ENCODE measurements at places on chromosomes 12 and 14.

DNA sequence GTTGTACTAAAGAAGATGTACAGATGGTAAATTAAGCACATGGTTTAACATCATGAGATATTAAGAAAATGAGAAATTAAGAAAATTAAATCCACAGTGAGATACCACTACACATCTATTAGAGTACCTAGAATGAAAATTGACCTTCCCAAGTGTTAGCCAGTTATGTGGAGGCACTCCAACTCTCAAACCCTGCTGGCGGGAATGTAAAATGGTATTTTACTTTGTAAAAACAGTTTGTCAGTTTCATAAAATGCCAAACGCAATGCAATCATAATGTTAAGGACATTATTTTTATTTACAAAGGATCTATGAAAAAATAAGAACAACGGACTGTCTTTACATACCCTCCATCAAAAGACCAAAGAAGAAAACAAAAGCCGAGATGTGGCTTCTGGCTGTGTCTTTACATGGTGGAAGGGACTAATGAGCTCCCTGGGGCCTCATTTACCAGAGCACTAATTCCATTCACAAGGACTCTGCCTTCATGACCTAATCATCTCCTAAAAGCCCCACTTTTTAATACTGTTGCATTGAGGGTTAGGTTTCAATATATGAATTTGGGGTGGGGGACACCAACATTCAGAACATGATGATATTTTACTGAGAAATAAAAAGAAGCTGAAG is 1178.7 kb downstream of the AACS start:
- DNase-seq = no peak

GRCh38 chr14:76575108-76575507 is 186.2 kb upstream of the VASH1 start:
- DNase-seq = no peak

DNA sequence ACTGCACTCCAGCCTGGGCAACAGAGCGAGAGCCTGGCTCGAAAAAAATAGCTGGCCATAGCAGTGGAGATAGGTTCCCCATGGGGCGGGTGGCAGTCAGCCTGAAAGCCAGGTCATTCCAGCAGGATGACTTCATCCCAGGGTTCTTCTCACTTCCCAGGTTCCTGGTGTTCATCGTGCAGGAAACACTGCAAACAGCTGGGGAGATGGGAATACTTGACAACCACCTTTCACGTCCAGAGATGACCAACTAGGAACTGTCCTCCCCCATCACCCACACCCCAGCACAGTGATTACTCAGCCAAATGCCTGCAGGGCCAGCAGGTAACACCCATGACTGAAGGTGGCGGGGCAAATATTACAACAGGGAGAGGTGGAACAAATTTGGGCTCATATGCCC is 1.7 kb downstream of the VSIG10 start:
- DNase-seq = no peak

DNA sequence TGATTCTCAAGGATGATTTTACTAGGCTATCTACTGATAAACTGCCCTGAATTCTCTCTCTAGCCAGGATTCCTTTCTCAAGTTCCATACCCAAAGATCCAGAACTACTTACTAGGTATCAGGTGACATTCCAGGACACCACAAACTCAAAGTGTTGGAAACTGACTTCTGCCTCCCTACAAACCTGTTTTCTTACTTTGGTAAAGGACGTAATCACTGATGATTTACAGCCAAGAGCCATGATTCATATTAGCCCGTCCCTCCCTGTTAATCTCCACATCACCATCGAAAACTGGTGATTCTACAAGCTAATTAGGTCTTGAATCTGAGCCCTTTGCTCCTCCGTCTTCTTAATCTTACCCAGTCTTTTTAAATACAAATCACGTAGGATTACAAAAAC is 1.0 kb upstream of the ATG14 start:
- DNase-seq = no peak

GRCh38 chr14:100410056-100410565 is 87.0 kb downstream of the SLC25A47 start:
- no peak for DNase-seq

DNA sequence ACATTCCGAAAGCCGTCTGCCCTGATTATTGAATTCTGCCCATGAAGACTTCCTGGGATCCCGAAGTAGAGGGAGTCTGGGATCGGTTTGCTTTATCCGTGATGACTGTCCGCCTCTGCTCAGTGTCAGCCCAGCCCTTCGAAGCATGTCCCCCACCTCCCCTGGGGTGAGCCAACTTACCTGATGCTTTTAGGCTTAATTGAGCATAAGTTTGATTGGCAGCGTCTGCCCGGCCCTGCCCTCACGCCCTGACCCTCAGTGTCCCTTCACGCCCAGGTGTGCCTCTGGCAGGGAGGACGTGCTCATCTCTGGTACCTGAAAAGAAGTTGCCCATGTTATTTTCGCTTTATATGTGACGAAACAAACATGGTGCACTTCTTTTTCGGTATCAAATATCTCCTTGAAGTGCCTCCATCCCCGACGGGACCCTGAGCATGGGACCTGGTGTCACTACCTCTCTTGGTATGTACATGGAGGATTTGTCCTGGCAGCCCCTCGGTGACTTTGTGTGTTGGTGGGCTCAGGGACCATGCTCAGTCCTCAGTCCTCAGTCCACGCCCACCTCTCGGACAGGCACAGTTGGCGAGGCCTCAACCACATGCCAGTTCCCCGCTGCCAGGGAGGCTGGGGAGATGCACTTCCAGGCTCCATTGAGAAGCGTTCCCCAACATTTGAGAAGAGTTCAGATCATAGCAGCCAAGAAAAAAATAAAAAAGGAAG is 130.1 kb upstream of the RTL1 start:
- DNase-seq = no peak

DNA sequence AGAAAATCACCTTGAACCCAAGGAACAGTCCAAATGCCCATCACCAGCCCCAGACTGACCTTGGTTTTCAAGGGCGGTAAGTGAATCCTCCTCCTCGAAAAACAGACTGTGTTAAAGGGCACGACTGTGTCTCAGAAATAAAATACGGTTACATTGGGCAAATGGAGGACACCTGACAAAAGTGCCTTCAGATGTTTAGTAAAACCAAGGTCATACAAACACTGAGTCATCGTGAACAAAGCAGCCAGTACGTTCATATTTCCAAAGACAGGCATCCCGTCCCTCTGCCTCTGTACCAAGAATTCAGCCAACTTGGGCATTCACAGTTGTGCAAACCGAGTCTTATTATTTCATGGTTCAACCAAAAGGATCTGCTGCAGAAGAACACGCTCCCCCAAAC is 25.9 kb downstream of the FOXN3 start:
- no peak for DNase-seq

DNA sequence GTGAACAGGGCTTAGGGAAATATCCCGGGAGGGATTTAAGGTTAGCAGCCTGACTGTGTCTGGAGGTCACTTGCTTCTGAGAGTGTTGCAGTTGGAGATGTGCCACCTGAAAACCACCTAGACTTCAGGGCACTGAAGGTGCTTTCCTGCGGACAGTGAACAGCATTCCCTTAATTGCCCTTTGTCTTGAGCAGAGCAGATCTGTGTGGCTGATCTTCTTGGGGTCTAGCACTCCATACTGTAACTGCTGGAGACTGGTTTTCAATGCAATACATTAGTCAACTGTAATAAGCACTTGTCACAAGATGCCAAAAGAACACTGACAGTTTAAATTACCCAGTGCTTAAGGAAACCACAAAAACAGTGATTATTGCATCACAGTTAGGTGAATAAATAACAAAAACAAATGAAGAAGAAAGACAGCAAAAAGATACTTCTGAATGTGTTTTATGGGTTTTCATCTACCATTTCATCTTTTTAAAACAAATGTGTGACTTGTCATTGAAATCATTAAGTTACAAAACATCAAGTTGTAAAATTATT is 111.8 kb downstream of the PRIMA1 start:
- DNase-seq = no peak

DNA sequence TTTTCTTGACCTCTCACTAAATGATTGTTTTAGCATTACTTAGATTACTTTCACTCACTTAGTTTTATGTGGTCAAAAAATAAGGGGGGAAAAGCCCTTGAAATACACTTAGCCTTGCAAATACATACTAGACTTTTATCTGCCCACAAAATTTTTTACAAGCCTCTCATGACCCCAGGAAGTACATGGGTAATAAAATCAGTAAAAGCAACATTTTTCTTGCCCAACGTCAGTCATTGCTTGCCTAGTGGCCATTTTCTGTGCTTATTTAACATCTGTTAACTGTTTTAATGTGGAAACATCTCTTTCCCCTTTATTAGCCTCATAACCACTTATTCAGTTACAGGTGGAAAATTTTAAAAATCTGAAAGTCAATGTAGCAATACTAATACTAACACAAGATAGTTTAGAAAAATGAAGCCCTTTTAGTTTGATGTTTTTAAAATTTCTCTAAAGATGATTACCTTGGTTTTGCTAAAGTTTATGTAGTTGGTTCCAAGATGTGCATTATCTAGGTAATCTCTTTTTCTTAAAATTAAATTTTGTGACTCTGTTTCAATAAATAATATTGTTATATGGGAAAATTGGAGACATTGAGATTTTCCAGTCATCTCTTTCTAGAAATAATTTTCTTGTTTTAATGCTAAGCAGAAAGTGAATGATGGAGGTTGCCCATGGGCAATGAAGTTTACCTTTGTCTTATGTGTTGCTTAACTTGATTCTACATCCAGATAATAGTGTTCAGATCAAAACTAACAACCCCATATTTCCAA is 175.5 kb downstream of the TMTC2 start:
- peak; percentile 2 for DNase-seq

DNA sequence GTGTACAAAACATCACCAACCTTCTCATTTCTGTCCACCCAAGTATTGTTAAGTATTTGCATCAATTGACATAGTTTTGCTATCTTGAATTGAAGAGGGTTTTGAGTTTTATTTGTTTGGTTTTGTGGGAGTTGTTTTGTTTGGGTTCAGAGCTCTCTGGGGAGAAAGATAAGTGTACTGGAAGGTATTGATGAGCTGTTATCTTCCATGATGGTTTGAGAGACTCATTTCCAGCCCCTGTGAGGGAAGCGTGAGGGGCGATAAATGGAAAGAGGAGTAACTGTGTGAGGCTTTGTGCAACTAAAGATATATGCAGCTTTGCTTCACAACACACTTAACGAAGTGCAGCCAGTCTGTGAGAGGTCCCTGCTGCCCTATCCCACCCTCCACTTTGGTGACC is 15.7 kb upstream of the CIPC start:
- no peak for DNase-seq

DNA sequence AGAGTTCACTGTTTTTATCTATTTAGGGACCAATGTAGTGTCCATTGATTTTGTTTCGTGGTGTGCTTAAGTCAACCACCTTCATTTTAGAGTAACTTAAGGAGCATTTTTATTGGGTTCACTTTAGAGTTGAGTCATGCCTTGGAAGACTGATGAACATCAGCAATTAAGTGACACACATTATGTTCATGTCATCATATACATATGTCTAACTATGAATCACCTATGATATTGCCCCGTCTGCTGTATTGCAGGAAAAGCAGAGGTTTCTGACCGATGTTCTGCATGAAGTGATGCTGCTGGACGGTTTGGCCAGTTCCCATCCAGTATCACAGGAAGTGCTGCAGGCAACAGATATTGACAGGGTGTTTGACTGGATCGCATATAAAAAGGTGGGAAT is 227.1 kb downstream of the TRHDE start:
- DNase-seq = no peak

DNA sequence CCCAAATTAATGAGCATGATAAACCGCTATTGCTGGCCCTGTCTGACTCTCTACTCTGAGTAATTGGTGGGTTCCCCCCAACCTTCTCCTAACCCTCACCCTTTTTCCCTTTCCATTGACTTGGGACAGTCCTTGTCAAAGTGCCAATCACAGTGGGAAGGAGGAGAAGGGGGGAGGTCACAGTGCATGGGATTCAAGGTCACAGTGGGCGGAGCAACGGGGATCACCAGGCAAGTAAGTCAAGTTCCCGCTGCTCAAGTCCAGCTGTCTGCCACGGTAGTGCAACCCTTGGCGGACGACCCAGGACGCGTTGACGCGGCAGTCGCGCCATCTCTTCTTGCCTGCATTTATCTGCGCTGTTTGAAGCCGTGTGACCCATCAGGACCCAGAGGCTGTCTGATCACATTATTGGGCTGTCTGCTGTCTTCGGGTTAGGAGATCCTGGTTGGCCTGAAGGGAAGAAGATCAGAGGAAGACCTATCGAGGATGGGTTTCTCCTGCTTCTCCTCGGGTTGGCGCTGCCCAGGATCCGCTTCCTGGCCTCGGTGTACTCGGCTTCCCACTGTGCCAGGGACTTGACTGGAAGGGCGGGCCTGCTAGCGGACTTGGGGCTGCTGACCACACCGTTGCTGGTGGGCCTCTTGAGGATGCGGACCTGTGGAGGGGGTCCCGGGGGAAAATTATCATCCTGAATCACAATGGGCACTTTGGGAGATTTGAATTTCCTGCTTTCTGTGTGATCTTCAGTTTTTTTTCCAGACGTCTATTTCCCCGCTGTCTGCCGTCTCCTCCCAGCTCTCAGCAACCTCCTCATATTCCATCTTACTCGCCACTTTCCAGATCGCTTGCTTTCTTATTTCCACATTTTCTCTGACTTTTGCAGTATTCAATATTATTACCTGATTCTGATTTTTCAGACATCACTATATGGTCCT is 3.1 kb upstream of the MDM2 start:
- no peak for DNase-seq

GRCh38 chr12:42056130-42056529 is 88.5 kb downstream of the GXYLT1 start:
- no peak for DNase-seq

GRCh38 chr12:130119241-130119861 is 42.9 kb upstream of the FZD10 start:
- DNase-seq = no peak

DNA sequence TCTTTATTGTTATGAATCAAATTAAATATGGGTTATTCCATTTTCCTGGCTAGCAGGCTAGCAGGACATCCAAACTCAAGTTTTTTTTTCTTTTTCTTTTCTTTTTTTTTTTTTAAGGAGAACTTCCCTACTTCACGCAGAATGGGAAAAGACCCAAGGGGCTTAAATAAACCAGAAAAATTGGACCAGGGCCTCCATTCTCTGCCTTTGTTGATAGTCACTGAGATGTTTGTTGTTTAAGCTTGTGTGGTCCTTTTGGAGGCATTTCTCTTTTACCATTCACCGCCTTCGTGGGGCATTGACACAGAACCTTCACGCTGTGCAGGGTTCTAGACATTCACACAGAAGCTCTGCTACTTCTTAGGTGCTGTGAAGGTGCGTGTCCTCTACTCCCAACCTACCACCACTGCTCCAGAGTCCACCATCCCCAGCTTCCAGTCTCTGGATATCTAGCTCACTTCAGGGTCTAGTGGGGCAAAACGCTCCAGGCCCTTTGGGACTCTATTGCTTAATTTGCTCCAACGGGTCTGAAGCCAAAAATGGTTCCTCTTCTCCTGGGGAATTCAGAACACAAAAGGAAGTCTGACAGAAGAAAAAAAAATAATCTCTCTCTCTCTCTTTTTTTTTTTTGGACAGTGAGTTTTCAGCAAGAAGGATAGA is 301.3 kb downstream of the AEBP2 start:
- no peak for DNase-seq

DNA sequence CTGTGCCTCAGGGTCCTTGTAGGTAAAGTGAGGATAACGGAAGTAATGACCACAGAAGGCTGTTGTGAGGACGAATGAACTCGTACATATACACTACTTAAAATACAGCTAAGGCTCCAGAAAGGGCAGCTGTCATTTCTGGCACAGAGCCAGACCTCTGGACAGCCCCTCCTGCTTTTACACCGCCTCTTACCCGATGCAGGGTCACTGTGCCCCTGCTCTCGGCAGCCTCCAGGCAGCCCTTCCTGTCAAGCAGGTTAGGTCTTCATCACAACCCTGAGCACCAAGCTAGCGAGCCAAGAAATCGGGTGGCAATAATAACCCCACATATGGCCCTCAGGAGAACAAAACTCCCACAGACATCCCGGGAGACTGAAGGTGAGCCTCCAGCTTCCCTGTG is 8.5 kb downstream of the TMEM229B start:
- no peak for DNase-seq

Data from LNCaP clone FGC (cell line).